ENCODE measurements at places on chromosomes 7 and 10. TPM values are rescaled to one million over a fixed set of nuclear protein-coding genes. Genes with fewer than 3 reads are reported as not detected.

The SLC13A1 gene
- total RNA-seq = not detected

The VKORC1L1 gene
- total RNA-seq = 10.4 TPM

The SOSTDC1 gene
- not detected for total RNA-seq

The DOCK4 gene
- total RNA-seq = 1.5 TPM
